ENCODE measurements at places on chromosomes 3 and 15.

GRCh38 chr15:40279437-40280141 is 3.3 kb downstream of the ANKRD63 start:
- DNase-seq: no peak

- DNase-seq: no peak
Measured at GRCh38 chr15:60384526-60385126, 13.2 kb downstream of the ANXA2 start.

DNA sequence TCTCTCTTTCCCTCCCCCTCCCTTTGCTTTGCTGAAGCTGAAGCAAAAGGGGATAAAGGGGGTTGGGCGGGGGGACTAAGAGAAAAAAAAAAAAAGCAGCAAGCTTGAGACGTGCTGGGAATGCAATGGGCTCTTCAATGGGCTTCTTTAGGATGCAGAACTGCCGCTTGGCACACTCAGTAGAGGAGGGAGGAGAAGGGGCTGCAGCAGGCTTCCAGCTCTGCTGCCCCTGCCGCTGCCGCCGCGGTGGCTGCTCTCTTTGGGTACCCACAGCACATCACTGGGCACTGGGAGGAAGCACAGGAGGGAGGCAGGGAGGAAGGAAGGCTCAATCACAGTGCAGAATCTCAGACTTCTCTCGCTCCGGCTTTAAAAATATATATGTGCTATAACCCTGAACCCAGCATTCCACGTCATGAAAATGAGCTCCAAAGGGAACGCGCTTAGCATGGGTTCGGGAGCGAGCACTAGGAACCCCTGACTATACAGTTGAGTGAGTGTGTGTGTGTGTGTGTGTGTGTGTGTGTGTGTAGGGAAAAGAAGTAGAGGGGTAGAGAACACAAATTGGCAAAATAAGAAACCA is 3.5 kb downstream of the SLITRK3 start:
- DNase-seq: no peak

GRCh38 chr15:49323207-49323606 is 99.8 kb upstream of the FGF7 start:
- DNase-seq: no peak

All from epithelial cell of proximal tubule (primary cell).